RWPE2 (cell line): ENCODE measurements at places on chromosomes 12 and 14.

- no peak for DNase-seq
These were observed at the start of gene DDN for GRCh38 chr12:48999371-49000131. TSS of gene DDN (minus strand) at chr12:48999375. CDS start at chr12:48999287, 88 bp downstream.

DNA sequence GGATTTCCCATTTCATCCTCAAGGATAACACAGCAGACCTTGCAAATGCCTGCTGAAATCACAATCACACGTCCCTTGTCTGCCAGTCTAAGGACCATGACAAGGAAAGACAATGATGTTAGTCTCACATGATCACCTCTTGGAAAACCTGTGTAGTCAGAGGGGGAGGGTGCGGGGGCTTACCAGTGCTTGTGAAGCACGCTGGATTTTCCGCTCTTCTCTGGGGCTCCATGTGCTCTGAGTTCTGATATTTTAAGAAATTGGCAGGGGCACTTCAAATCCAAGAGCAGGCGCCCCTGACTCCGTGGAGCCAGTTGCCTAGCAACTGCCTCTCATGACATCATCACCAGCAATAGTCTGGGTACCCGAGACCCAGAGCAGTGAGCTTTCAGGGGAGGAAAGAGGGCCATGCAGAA, 200.9 kb upstream of the C14orf180 start:
- no peak for DNase-seq

- DNase-seq, result no peak
These were observed 20.3 kb upstream of the CLEC4E start for GRCh38 chr12:8561011-8561410.

- DNase-seq, result no peak
These were observed 5.8 kb downstream of the ASCL4 start for GRCh38 chr12:107780298-107780697.

- DNase-seq, result no peak
These were observed 59.0 kb upstream of the CRY1 start for GRCh38 chr12:107152315-107152714.
